ENCODE measurements at places on chromosomes 7 and 10. TPM values are rescaled to one million over a fixed set of nuclear protein-coding genes. Genes with fewer than 3 reads are reported as not detected.

OR2A1 gene
- 0.19 TPM for total RNA-seq

ACTL6B gene
- total RNA-seq: 2.4 TPM

TES gene
- 15.0 TPM for total RNA-seq

- no peak for DNase-seq
Measured at GRCh38 chr10:72275351-72276012, 1.8 kb downstream of the DDIT4 start.

- no peak for DNase-seq
Measured at GRCh38 chr10:1159131-1160061, 103.2 kb downstream of the WDR37 start.

GRCh38 chr7:36958111-36958733, 233.9 kb upstream of the AOAH start:
- no peak for DNase-seq

- no peak for DNase-seq
Measured at GRCh38 chr10:89425000-89425399, 10.6 kb downstream of the IFIT5 start.

DNA sequence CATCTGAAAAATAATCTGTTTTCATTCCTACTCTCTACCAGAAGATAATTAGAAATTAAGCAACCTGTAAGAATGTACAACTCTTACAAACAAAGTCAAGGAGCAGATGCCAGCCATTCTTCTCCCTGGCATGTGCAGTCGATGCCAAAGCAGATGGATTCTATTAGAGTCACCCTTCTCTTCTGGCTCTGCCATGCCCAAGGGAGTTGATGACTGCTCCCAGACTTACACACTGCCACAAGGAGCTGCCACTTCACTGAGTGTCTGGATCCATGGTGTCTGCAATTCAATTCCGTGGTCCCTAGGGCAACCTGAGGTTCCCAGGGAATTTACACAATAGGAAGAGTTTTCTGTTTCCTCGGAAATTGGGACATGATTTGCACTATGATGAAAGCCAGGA, 89.1 kb upstream of the IFRD1 start:
- no peak for DNase-seq

DNA sequence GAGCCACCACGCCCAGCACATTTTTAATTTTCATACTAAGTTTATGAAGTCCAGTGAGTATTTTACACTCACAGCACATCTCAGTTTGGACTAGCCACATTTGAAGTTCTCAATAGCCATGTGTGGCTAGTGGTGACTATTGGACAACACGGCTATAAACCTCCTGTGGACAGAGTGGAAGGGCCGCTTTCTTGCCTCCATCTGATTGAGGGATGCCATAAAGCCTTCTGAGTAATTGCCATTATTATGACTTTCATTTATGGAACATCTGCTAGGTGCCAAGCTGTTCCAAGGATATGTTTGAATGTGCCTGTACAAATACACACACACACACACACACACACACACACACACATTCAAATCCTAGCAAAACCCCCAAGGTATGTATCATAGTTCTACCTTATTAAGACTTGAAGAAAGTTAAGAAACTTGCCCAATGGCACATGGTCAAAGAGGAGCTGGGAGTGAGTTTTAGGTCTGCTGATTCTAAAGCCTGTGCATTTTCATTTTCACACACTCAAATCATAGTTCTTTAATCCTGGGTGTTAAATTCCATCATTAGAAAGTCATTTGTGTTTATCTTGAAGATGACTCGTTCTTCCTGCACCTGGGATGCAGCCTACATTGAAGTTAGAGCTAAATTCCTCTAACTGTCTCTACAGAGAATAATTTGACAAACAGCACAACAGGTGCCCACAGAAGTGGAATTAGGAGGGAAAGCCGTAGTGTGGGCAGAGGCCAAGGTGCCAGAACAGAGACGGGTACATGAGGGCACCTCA, 143.3 kb downstream of the PKD1L1 start:
- no peak for DNase-seq

Data from neural crest cell (in vitro differentiated cells).